ENCODE measurements at places on chromosomes 16 and 17.

- no peak for DNase-seq
Observed at GRCh38 chr16:22646948-22647556, 136.4 kb downstream of the NPIPB5 start.

DNA sequence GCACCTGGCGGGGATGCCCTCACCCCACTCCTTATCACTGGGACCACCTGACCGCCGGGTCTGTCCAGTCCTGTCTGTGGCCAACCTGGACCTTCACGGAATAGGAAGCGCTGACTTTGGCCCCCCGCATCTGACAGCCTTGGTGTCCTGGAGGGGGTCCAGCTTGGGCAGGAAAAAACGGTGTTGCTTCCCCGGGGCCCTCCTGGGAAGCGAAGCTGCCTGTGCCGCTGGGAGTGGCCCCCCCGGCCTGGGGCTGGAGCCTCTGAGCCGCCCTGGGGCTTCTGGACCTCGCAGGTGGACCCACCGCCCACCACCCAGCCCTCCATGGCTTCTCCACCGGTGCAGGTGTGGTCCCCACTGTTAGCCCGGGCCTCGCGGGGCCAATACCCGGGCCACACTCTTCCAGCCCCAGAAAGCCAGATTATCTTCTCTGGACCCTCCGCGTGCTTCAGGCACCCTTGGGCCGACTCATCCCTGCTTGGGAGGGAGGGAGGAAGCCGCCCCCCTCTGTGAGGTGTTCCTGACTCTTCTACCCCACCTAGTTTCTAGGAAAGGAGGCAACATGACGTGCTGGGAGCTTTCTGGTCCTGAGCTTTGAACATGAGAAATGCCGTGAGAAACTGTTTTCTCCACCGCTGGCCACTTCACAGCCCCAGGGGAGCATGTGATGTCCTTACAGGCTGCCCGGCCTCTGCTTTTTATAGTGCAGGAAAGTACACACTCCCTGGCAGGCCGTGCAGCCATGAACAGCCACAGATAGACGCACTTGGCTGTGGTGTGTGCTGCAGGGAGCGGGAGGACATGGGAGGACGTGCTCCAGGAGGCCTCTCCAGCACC lies 1.1 kb downstream of the C1QTNF1 start:
- peak; percentile 67 for DNase-seq

DNA sequence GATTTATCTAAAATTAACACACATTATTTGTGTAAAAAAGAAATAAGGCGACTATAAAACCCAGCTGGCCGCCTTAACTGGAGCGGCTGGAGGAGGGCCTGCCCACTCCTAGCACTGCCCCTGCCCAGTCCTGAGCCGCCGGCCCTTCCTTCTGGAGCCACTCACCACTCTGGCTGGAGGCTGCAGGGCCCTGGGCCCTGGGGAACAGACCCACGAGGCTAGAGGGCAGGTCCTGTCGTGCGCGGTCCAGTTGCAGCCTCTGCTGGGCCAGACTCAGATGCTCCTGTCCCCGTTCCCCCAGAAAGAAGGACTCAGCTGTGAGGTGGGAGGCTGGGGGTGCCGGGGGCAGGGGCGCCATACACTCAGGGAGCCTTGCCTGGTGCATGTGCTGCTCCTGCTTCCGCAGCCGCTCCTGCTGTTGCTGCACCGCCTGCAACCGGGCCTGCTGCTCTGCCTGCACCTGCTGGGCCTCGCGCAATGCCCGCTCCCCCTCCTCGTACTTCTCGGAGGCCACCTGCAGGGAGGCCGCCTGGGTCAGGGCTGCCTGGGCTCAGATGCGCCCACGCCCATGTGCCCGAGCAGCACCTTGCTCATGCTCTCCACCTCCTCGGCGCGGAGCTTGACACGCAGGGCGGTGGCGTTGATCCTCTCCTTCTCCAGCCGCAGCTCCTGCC lies 9.0 kb upstream of the MRPL38 start:
- DNase-seq = no peak

- DNase-seq = no peak
Observed at GRCh38 chr16:51137097-51137496, 14.0 kb downstream of the SALL1 start.

- no peak for DNase-seq
Observed at GRCh38 chr16:87207509-87207908, 109.7 kb downstream of the C16orf95 start.

Measured in mucosa of descending colon (tissue), 3 donors.